Activated T-cell treated with anti-CD3 and anti-CD28 coated beads, Interleukin-2, amount 50 U/mL, for 24 hours (primary cell): ENCODE measurements at places on chromosomes 13 and 19.
A peak's percentile ranks its signal among the peaks of the same experiment; 100 is the strongest.

DNA sequence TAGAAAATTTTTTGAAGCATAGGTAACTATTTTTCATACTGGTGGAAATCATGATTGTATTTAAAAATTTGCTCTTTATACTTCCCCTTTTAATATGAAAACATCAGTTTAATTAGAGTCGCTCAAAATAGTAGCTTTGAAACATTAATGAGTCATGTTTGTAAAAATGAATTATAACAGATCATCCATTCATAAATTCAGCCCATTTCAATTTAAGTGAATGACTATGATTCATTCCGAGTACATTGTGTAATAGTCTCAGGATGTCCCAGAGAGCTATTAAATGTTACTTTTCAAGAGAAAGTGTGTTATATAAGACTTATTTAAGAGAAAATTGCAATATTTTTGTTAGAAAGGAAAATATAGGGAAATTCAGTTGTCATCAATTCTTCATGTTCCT lies 111.0 kb downstream of the FNDC3A start:
- H3K27me3 ChIP-seq: no peaks in the 10 kb centered on the region
- peaks cover 24% of the 10 kb centered on the region for H3K4me1 ChIP-seq
- no peak for DNase-seq
- no peak overlapping the region for H3K27ac ChIP-seq
- H3K36me3 ChIP-seq: peaks cover 56% of the 10 kb centered on the region
- no peak overlapping the region for H3K4me3 ChIP-seq

GRCh38 chr13:98446234-98446621 lies 130.7 kb downstream of the STK24 start:
- H3K27me3 ChIP-seq: no peaks in the 10 kb centered on the region
- peaks cover 29% of the 10 kb centered on the region for H3K4me1 ChIP-seq
- no peak overlapping the region for H3K4me3 ChIP-seq
- DNase-seq: no peak

DNA sequence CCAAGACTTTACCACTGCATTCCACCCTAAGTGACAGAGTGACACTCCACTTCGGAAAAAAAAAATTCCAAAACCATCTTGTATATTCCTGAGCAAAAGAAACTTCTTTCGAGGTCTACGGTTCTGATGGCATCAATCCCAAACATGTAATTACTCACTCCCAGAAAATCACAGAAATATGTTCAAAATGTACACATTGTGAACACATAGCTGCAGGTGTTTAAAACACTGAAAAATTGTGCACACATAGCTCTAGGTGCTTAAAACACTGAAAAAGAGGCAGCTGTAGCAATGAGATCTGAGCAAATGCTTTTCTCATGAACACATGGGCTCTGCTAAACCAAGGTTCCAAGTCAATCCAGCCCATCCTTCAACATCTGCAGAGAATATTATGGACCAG lies 14.0 kb upstream of the ZNF468 start:
- H3K27me3 ChIP-seq: no peaks in the 10 kb centered on the region
- no peak for DNase-seq
- H3K36me3 ChIP-seq: peaks cover 52% of the 10 kb centered on the region
- no peak overlapping the region for H3K27ac ChIP-seq
- H3K4me3 ChIP-seq: no peak overlapping the region

DNA sequence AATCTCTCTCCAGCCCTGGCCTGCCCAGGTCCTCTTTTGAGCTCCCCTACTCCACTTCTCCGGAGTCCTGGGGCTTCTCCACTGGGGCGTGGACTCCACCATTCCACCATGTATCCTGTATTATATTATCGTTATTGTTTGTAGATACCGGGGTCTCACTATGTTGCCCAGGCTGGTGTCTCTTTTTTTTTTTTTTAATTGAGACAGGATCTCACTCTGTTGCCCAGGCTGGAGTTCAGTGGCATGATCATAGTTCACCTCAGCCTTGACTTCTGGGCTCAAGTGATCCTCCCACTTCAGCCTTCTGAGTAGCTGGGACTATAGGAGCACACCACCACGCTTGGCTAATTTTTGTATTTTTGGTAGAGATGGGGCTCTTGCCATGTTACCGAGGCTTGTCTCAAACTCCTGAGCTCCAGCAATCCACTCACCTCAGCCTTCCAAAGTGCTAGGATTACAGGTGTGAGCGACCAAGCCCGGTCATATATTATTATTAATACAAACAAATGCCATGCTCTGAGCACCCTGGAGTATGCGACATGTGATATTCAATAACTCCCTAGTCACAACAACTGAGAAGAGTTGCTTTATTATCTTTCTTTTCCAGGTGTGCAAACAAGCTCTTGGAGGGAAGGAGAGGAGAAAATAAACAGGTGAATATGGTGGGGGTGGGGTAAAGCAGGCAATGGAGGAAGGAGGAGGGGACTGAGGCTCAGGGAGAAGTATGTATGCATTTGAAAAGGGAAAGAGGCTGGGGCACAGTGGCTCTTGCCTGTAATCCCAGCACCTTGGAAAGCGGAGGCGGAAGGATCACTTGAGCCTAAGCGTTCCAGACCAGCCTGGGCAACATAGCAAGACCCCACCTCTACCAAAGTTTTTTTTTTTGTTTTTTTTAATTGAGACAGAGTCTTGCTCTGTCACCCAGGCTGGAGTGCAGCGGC lies 2.8 kb upstream of the CERS4 start:
- H3K36me3 ChIP-seq: peaks cover 8% of the 10 kb centered on the region
- H3K4me1 ChIP-seq: peaks cover 13% of the 10 kb centered on the region
- DNase-seq: no peak
- H3K27ac ChIP-seq: no peak overlapping the region
- H3K27me3 ChIP-seq: no peaks in the 10 kb centered on the region

DNA sequence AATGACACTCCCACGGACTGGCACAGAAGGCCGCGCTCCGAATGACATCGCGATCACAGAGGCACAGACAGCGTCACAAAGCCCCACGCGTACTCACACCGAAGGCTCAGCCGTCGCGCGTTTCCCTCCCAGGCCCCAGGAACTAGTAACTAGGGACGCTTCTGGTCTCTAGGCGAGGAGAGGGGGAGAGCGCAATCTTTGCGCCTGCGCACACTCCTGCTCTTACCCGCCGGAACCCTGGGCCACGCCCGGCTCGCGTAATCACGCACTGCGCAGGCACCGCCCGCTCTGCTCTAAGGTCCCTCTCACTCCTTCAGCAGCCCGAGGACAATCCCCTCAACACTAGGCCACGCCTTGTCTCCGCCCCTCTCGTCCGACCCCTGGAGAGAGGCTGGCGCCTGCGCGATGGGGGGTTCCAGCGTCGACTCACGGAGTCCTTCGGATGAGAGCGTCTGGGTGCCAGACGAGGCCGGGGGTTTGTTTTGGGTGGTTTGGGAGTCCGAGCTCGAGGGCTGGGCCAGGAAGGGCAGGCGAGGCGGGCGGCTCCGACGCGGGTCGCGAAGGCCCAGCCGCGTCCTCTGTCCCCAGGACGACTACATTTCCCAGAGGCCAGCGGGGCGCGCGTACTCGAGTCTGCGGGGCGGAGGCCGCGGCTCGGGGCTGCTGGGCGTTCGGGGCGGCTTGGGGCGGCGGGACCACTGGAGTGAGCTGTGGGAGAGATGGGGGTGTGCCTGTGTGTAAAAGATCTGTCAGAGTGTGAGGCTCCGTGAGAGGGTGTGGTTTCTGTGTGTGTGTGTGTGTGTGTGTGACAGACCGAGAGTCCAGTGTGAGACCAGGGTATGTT lies at the start of gene ZNF471:
ZNF471 (plus strand) TSS at position 410 of the 844 bp plus-strand sequence. CDS start 3,717 bp downstream, outside the sequence.
- H3K4me1 ChIP-seq: peaks cover 8% of the 10 kb centered on the region
- no peak within 1 kb of the TSS for H3K4me3 ChIP-seq
- H3K27me3 ChIP-seq: peaks cover 9% of the 10 kb centered on the region
- peaks cover 32% of the 10 kb centered on the region for H3K36me3 ChIP-seq
- DNase-seq: peak; percentile 89

GRCh38 chr13:30787738-30788525 lies 52.6 kb downstream of the ALOX5AP start:
- H3K4me1 ChIP-seq: peaks cover 9% of the 10 kb centered on the region
- no peak for DNase-seq
- no peak overlapping the region for H3K27ac ChIP-seq
- no peaks in the 10 kb centered on the region for H3K36me3 ChIP-seq
- no peak overlapping the region for H3K4me3 ChIP-seq

DNA sequence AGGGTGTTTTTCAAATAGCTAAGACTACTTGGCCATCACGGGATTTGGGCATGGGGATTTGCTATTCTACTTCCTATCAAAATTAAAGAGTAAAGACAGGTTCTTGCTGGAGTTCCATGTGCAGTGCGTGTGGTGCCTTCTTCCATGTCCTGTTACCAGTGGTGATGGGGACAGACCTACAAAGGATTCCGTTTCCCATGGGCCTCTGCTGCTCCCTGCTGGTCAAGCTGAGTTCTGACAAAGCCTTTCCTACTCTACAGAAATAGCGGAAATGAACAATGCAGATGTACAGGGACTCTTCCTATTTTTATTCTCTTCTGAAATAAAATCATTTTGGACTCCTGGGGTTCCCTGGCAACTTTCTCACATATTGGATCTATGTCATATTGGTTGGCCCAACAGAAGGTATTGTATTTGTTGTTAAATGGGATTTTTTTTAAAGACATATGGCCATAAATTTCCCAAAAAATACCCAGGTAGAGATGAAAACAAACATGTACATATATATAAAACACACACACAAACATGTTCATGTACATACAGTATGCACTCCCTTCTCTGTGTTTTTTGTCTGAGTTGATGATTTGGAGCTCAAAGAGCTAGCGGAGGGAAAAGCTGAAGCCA lies 90.5 kb upstream of the SLC15A1 start:
- H3K36me3 ChIP-seq: peaks cover 65% of the 10 kb centered on the region
- H3K27me3 ChIP-seq: no peaks in the 10 kb centered on the region
- no peak overlapping the region for H3K27ac ChIP-seq
- peak; percentile 73 for DNase-seq
- H3K4me3 ChIP-seq: no peak overlapping the region

- peak; percentile 51 for DNase-seq
- peak overlapping the region; percentile 89 for H3K27ac ChIP-seq
- peak overlapping the region; percentile 93 for H3K4me3 ChIP-seq
- H3K27me3 ChIP-seq: no peaks in the 10 kb centered on the region
- peaks cover 46% of the 10 kb centered on the region for H3K36me3 ChIP-seq
Measured at GRCh38 chr19:3507371-3508120, 1.4 kb downstream of the FZR1 start.

DNA sequence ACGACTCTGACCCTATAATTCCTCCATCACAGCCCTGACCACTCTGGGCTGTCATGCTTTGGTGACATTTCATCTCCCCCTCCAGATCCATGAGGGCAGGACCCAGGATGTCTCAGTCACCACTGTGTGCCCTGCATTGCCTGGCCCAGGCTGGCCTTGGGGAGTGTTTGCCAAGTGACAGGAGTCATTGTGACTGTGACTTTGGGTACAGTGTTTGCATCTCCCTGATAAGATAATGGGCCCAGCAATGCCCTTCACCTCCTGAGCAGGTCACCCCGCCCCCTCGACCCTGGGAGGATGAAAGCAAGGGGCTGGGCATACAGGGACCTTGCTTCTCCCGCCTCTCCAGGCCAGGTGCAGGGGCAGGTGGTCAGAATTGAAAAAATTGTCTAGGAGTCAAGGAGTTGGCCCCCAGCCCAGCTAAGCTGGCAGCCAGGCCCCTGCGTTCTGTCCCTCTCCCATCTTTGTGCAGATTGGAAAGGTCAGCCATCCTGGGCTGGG lies 5.9 kb upstream of the ATP4A start:
- DNase-seq: no peak
- H3K4me1 ChIP-seq: peaks cover 2% of the 10 kb centered on the region
- peaks cover 41% of the 10 kb centered on the region for H3K27me3 ChIP-seq
- no peaks in the 10 kb centered on the region for H3K36me3 ChIP-seq
- no peak overlapping the region for H3K4me3 ChIP-seq

DNA sequence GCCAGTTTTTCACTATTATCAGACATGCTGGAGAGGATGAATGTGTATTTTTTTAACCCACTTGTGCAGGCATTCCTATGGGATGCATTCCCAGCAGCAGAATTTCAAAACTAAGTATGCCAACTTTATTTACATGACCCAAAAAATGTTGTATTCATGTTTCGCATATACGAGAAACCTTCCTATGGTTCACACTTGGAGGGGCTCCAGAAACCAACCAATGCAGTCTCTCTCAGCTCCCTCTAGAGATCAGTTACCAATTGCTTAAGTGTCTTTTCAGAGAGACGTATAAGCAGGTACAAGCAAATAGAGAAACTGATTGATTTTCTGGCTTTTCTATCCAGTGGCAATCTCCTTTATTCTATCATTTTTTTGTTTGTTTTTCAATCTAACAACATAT lies 5.5 kb upstream of the PTOV1 start:
- no peak overlapping the region for H3K4me3 ChIP-seq
- no peak for DNase-seq
- H3K4me1 ChIP-seq: peaks cover 25% of the 10 kb centered on the region
- H3K27ac ChIP-seq: no peak overlapping the region
- peaks cover 10% of the 10 kb centered on the region for H3K36me3 ChIP-seq
- no peaks in the 10 kb centered on the region for H3K27me3 ChIP-seq

DNA sequence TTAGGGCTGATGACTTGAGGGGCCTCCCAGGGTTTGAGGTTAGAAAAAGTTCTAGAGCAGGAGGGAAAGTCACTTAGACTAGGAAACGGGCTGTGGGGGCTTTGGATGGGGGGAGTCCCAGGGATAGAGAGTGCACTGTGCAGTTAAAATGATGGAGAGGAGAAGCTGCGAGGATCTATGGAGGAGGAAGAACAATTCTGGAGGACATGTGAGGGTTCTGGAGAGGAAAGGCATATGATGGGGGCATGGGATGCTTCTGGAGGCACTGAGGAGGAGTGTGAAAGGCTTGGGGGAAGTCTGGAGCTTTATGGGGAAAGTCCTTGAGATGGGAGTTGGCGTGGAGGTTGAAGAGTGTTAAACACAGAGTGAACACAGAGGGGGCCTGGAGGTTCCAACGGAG lies 2.2 kb downstream of the KCNC3 start:
- DNase-seq: no peak
- no peak overlapping the region for H3K27ac ChIP-seq
- H3K27me3 ChIP-seq: peaks cover 64% of the 10 kb centered on the region
- H3K36me3 ChIP-seq: peaks cover 5% of the 10 kb centered on the region

GRCh38 chr13:97848886-97849285 lies 104.6 kb upstream of the IPO5 start:
- H3K27me3 ChIP-seq: peaks cover 34% of the 10 kb centered on the region
- H3K4me3 ChIP-seq: no peak overlapping the region
- no peaks in the 10 kb centered on the region for H3K4me1 ChIP-seq
- no peak overlapping the region for H3K27ac ChIP-seq

DNA sequence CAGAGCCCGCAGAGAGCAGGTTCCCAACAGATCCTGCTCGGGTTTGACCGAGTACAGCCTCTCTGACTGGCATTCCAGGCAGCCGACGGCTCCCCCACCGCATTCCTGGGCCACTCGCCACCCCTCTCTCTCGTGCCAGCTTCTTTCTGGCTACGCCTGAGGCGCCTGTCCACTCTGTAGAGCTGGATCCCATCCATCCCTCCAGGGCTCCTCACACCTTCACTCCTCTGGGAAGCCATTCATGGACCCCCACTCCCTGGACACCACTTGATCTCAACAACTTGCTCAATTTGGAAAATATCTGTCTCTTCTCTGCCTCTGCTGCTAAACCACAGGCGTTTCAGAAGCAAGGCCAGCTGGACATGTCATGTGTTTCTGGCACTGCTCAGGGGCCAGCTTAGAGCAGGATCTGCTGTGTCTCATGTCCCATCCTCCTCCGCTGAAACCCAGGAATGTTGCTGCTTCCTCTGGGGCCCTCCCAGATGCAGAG lies 30.6 kb upstream of the ATP1A3 start:
- H3K4me3 ChIP-seq: no peak overlapping the region
- H3K36me3 ChIP-seq: no peaks in the 10 kb centered on the region

GRCh38 chr13:78650717-78651083 lies 8.3 kb downstream of the OBI1 start:
- DNase-seq: no peak
- H3K27me3 ChIP-seq: no peaks in the 10 kb centered on the region
- no peak overlapping the region for H3K27ac ChIP-seq
- peaks cover 26% of the 10 kb centered on the region for H3K4me1 ChIP-seq

- no peaks in the 10 kb centered on the region for H3K27me3 ChIP-seq
- peak; percentile 100 for DNase-seq
- H3K27ac ChIP-seq: peak overlapping the region; percentile 98
- H3K4me1 ChIP-seq: peaks cover 38% of the 10 kb centered on the region
- H3K4me3 ChIP-seq: peak overlapping the region; percentile 96
- H3K36me3 ChIP-seq: peaks cover 42% of the 10 kb centered on the region
Measured at GRCh38 chr19:44890366-44891015, 563 bp upstream of the TOMM40 start.
